Body of pancreas (tissue), 4 donors: ENCODE measurements at places on chromosomes 12 and 14. TPM values are rescaled to one million over a fixed set of nuclear protein-coding genes. Genes with fewer than 3 reads are reported as not detected.

DNA sequence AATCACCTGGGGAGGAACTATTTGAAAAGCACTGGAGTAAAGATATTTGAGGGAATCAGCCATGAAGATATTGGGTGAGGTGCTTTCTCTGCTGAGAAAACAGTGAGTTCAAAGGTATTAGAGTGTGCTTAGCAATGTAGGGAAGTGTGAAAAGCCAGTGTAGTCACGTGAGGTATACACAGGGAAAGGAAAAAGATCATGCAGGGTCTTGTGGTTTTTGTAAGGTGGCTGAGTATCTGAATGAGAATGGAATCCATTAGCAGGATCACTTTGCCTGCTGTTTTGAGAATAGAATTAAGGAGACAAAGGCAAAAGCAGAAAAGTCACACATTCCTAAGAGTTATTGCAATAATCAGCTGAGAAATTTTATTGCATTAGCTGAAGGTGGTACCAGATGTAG lies 193.0 kb downstream of the PIK3C2G start:
- DNase-seq = no peak

GRCh38 chr14:105418269-105419194 lies 1.1 kb upstream of the MTA1 start:
- DNase-seq = no peak

DNA sequence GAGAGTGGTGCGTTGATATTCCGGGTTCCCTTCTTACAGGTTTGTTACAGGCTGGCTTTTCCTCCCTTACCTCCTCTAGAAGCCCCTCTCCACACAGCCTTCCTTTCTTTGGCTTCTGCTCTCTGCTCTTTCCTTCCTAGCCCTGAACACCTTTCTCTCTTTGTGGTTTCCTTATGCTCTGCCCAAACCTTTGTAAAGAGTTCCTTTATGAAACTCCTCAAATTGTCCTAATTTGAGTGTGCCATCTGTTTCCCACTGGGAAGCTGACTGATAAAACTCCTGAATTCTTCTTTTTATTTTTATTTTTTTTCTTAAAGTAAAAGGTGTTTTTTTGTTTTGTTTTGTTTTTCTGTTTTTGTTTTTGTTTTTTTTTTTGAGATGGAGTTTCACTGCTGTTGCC lies 60.1 kb upstream of the OTX2 start:
- DNase-seq = no peak

- no peak for DNase-seq
These were observed 12.0 kb downstream of the TM7SF3 start for GRCh38 chr12:27002141-27002540.

- peak; percentile 87 for DNase-seq
These were observed at the start of gene GLS2 for GRCh38 chr12:56488041-56488955. Gene GLS2, minus strand, starts transcription at chr12:56488161. Its CDS starts 43 bp downstream, at chr12:56488118.

MYO1H gene
- total RNA-seq = not detected

DNA sequence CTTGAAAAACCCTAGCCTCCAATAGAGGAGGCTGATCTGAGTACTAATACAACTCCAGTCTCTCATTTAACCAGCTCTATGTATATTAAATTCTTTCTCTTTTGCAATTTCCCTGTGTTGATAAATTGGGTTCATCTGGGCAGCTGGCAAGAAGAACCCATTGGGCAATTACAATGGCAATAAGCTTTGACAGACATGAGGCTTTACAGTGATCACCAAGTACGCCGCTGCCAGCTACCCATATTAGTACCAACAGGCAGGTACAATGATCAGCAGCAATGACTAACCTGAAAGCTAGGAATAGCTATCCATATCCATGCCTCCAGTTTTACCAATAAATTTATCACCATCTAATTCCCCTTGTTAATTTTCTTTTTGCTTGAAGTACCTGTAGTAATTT lies 54.5 kb downstream of the OSBPL8 start:
- no peak for DNase-seq

DNA sequence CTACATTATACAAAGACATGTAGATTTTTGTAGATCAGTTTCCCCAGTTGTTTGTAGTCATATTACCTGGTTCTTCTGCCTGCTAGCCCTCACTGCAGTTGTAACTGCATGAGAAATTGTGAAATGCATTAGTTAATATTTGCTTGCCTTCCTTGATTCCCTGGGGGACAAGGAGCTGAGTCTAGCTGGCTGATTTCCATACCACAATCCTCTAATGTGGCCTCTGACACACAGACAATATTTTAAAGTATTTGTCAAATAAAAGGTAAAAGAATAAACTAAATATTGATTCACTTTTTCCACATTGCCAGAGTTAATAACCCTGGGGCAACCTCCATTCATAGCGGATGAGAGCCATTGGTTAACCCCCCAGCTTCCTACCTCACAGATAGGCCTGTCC lies 128.8 kb upstream of the TMEM132C start:
- no peak for DNase-seq

SIX1 gene
- total RNA-seq = not detected

DGLUCY gene
- 30.9 TPM for total RNA-seq

DNA sequence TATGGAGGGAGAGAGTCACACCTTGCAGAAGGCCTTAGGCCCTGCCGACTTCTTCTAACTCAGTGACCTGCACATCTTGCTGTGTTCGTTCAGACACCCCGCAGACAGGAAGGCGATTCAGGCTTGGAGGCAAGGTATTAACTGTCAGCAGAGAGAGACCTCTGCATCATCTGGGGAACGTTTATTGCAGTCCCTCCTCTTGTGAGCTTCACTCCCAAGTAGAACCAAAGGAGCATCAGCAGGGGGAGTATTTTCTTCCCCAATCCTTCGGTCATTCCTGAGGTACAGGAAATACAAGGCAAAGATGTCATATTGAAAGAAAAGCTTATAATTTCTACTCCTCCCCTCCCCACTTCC lies 217.9 kb downstream of the CRADD start:
- DNase-seq = no peak

CD4 gene
- 3.0 TPM for total RNA-seq

- no peak for DNase-seq
These were observed 29.6 kb downstream of the P2RX4 start for GRCh38 chr12:121239351-121240061.

MAP4K5 gene
- total RNA-seq = 159 TPM

GRCh38 chr12:108768591-108769500 lies 37.5 kb upstream of the CORO1C start:
- peak; percentile 71 for DNase-seq
